ENCODE measurements at places on chromosomes 3 and 15.

GRCh38 chr15:94547711-94548110 is 316.4 kb downstream of the MCTP2 start:
- peak; percentile 10 for DNase-seq

GRCh38 chr15:79339588-79340314 is 28.8 kb downstream of the TMED3 start:
- DNase-seq: peak; percentile 63

DNA sequence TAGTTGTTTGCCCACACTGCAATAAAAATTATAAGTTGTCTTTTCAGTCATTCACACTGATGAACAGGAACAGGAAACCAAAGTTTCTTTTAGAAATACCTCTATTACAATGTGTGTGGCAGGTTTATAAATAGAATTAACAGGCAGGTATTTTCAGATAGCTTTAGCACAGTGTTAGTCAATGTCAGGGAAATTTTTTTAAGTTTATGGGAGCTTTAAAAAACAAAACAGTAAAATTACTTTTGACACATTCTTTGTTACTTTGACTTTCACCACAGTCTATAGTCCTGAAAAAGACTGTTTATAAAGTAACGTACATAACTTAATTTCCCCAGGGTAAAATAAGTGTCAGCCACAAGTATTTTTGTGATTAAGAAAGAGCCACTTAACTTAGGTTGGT is 38.1 kb downstream of the SERPINI1 start:
- DNase-seq: no peak

GRCh38 chr3:184619369-184619768 is 57.8 kb downstream of the EPHB3 start:
- peak; percentile 57 for DNase-seq

GRCh38 chr15:99681990-99682389 is 51.2 kb downstream of the LYSMD4 start:
- no peak for DNase-seq

GRCh38 chr3:44906997-44907396 is 32.6 kb downstream of the TGM4 start:
- no peak for DNase-seq

DNA sequence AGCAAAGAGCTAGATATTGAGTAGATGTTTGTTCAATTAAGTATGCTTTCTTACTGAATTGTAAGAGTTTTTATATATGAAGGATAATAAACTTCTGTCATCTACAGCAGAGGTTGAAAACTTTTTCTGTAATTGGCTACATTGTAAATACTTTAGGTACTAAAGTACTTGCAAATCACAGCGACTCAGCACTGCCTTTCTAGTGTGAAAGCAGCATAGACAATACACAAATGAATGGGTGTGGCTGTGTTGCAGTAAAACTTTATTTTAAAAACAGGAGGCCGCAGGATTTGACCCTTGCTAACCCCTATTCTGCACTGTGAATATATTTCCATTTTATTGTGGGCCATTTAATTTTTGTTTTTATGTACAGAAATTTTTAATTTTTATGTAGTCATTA is 104.3 kb upstream of the TMC3 start:
- DNase-seq: no peak

DNA sequence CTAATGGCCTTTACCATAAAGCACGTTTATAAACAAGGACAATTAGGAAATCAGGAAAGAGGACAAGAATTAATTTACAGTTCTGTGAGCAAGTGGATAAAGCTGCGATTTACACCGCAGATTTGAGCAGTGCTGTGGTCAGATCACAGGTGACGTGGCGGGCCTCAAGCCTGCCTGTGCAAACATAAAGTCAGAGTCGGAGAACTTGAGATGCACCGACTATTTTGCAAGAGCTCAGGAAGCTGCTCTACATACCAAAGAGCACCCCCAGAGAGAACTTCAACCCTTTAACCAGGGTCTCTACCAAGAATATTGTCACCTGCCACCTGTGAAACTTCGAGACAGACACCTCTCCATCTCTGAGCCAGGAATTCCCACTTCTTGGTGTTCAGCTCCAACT is 35.7 kb downstream of the MECOM start:
- no peak for DNase-seq

GRCh38 chr3:40681658-40682055 is 156.9 kb downstream of the ZNF621 start:
- DNase-seq: no peak

GRCh38 chr3:139935866-139936817 is 1.2 kb downstream of the CLSTN2 start:
- DNase-seq: peak; percentile 74

DNA sequence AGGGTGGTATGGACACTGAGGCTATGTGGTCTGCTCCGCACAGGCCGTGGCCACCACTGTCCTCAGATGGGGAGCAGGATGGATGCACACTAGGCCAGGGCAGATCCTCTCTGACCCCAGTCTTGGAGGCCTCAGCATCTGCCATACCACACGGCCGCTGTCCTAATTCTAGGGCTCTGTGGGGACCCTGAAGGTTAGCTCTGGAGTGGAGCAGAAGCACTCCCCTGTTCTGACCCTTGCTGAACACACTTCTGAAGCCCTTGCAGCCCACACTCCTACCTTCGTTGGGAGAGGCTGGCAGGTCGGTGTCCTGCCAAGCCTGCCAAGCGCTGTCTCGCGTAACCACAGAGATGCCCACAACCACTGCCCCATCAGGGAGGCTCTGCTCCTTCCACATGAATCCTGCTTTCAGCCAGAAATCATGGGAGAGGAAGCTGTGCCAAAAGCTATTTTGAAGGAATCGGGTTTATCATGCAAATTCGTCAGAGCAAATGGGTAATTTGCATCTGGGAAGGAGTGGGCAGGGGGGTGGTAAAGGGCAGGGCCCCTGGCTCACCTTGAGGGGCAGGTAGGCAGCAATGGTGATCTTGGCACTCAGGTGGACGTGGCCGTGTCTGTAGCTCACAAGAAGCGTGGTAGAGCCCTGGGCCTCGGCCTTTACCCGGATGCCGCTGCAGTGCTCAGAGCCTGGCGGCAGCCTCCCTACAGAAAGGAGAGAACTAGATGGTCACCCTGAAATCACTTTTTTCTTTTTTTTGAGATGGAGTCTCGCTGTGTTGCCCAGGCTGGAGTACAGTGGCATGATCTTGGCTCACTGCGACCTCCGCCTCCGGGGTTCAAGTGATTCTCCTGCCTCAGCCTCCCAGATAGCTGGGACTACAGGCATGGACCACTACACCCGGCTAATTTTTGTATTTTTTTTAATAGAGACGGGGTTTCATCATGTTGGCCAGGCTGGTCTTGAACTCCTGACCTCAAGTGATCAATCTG is 54.4 kb downstream of the NUP210 start:
- DNase-seq: no peak

- DNase-seq: no peak
Observed at GRCh38 chr3:171351676-171352075, 108.5 kb downstream of the TNIK start.

DNA sequence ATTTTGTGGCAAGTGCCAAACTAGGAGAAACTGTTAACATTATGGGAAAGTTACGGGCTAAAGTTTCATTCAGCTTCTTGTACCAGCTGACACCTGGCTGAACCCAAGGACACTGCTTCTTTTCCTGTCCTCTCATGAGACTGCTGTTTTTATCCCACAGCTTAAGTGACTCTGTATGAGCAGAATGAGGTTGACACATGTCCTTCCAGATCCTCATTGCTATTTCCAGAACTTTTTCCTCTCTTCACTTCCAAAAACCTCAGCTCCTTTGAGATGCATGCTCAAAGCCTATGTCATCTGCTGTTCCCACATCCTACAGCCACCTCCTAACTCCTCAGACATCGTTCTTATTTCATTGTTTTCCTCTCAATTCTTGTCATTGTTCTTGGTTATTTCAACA is 183.6 kb downstream of the DCLK3 start:
- DNase-seq: peak; percentile 33

- DNase-seq: no peak
Observed at GRCh38 chr15:74988007-74988800, 7.2 kb upstream of the SCAMP5 start.

DNA sequence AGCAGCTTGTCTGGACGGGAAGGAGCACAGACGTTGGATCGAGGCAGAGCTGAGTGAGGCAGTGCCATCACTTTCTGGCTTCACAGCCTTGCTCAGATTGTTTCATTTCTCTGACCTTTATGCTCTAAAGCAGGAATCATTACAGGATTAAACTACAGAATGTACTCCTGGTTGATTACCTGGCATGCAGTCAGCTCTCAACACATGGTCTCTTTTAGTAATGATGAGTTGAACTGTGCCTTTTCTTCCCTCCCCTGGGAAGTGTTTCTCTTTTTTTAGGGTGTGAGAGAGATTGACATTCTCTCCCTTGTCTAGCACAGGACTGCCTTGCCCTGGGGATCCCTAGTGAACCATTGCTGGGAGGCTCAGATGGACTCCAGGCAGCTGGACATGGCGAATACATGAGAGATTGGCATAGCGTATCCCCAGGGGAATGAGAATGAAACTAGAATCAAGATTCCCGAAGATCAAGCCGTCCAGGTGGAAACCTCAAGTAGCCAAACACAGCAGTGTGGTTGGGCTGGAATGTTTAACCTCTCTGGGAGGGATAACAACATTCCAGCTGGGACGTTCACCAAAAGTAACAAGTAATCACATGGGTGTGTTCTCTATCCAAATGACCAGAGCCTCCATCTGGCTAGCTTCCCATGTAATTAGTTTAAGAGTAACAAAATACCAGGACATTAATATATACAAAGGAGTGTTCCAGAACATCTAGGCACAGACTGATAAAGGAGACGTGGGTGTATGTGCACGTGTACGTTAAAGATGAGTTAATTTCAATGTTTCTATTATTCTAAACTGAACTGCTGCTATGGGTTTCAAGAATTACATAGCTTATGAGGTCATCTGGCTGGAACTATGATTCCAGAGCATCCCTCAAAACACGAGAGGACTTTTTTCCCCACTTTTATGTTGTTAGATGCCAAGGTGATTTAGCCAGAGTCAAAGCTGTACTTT is 118.6 kb upstream of the NR2E3 start:
- DNase-seq: peak; percentile 86

- DNase-seq: no peak
Observed at GRCh38 chr3:48596157-48596556, 1.0 kb upstream of the COL7A1 start.

GRCh38 chr3:129121016-129121791 is 400 bp downstream of the RAB43 start:
- no peak for DNase-seq

- DNase-seq: no peak
Observed at GRCh38 chr15:66222273-66223198, 31.0 kb downstream of the MEGF11 start.

- peak; percentile 4 for DNase-seq
Observed at GRCh38 chr15:60065951-60066350, 61.8 kb downstream of the FOXB1 start.

DNA sequence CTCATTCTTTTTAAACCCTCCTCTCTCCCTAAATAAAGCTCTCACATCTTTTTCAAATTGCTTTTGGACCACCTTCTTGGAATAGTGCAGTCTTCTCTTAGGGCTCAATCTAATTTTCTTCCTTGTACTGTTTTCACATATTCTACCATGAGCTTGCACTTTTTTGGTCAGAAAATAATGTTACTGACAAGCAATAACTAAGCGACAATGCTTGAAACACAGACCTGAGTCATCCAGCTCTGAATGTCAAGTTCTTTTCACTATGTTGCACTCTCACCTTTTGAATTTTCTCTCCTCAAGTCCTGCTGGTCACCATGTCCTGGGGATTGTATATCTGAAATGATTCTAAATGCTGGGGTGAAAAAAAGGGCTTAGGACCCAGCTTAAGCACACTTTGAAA is 8.9 kb downstream of the TNFAIP8L3 start:
- no peak for DNase-seq

DNA sequence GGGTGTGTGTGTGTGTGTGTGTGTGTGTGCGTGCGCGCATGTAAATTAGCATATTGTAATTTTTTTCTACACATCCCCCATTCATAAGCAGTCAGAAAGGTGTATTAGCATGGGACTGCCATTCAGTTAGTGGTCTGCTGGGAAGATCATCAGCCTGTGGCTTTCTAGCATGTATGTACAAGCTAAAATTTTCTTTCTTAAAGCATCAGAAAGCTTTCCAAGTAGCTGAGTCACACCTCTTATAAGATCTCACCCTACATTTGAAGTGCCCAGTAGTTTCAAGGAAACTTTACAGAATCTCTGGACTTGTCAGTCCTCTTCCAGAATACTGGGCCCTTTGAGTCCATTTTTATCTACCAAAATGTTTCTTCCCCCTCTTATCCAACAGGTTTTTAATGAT is 411.4 kb upstream of the TPRG1 start:
- DNase-seq: no peak

DNA sequence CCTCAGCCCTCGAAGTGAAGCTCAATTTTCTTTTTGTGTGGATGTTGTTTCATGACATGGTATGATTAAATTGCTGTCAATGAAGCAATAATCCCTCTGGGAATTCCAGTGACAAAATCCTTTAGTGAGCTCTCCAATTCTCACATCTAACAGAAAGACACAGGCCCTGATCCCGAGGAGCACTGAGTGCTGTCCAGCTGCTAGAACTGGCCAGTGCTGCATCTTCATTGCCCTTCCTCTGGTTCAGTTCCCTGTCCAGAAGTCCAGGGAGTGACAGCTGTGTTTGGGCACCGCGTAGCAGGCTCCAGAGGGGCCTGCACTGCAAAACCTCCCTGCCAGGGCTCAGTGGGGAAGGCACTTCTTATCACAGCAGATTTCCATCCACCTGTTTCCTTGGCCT is 516.8 kb upstream of the ATP11B start:
- no peak for DNase-seq

DNA sequence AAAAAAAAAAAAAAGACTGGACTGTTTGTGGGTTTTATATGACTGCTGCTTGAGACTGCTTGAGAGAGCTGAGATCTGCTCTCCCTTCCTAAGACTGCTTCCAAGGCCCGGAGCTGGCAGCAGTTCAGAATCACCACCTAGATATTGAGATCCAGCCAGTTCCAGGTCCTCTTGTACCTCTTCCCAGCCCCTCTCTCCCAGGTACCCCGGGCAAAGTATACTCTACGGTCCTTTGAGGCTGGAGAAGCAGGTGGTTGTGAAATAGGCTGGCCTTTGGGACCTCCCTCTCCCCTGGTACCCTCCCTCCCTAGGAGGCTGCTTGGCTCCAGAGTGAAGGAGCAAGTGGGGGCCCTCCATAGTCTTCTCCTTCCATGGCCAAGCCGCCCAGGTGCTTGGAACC is 12.6 kb upstream of the BAHD1 start:
- DNase-seq: no peak

DNA sequence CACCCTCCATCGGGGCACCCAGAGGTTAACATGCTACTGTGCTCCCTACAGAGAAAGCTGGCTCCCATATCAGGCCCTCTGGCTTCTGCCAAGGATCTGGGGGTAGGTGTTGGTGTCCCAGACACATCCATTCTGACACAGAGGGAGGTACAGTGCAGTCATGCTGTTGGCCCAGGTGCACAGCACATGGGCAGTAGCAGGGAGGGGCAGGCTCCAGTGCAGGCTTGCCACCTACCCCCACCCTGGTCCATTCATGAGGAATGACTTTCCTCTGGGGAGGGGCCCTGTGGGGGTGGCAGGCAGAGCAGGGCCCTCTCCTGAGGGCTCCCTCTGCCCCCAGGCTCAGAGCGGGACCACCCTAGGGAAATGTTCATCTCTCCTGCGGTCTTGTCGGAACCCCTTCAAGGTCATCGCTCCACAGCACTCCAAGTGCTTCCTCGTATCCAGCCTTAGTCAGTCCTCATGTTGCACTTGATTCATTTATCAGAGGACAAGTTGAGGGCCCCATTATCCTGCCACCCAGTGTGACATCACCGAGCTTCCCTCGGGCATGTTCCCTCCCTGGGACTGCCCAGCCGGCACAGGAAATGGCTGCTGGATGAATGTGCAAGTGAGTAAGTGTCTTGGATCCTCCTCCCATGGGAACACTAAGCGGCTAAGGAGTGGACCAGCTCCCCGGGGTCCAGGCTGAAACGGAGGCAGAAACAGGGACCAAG is 10.0 kb downstream of the DUSP7 start:
- no peak for DNase-seq

GRCh38 chr15:42331235-42331634 is 28.1 kb upstream of the CAPN3 start:
- peak; percentile 69 for DNase-seq

All from tongue (tissue), 3 donors.